CD4-positive, alpha-beta T cell treated with Interleukin-2 at 100 ng/mL for 4 hours (primary cell): ENCODE measurements at places on chromosomes 3 and 15.

DNA sequence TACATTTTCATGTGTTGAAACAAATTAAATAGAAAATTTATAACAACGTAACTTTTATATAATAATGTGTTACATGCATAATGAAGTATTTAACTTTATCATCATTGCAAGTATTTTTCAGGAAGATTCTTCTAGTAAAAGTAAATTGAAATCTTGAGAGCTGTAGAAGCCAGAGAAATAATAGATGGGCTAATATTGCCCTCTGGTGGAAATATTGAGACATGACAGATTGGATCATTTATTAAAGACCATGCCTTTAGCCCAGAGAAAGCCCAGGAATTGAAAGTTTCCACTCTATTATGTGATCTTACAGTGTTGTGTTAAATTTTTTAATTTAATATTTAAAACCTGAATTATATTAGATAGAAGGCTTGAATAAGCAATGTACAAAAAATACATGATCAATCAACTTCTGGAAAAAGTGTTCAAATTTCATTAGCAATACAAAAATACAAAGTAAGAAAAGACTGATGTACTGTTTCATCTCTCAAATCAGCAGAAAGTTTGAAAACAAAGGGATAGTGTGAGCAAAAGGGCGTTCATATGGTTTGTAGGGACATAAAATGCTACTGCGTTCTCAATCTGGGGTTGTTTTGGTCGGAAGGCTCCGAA, 52.7 kb upstream of the SPTSSB start:
- peak; percentile 58 for DNase-seq

DNA sequence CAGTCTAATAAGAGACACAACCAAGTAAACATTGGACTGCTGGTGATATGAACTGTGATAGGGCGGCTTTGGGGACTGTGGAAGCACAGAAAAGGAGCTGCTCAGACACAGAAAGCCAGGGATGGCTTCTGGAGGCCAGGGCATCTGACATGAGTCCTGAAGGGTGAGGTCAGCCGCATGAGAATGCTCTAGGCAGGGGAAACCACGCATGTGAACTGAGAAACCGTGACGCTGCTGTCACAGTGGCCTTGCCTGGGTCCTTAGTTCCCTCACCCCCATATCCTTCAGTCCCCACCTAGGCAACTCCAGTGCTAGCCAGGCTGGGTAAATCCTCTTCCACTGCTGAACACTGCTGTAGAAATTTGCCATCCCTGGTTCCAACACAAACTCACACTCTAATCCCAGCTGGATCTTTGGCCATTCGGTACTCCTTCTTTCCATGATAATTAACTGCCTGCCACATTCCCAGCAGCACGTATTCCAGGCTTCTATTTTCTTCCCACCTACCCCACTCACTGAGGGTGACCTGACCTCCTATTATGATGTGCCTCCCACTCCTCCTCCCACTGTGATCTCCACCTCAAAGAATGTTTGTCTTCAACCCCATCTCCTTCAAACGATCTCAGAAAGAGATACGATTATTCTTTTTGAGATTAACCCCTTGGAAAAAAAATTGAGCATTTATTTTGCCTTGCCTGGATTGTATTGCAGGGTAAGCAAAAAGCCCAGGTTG, 31.4 kb downstream of the CRYGS start:
- no peak for DNase-seq

- no peak for DNase-seq
These were observed 28.5 kb downstream of the ATR start for GRCh38 chr3:142549986-142550385.

DNA sequence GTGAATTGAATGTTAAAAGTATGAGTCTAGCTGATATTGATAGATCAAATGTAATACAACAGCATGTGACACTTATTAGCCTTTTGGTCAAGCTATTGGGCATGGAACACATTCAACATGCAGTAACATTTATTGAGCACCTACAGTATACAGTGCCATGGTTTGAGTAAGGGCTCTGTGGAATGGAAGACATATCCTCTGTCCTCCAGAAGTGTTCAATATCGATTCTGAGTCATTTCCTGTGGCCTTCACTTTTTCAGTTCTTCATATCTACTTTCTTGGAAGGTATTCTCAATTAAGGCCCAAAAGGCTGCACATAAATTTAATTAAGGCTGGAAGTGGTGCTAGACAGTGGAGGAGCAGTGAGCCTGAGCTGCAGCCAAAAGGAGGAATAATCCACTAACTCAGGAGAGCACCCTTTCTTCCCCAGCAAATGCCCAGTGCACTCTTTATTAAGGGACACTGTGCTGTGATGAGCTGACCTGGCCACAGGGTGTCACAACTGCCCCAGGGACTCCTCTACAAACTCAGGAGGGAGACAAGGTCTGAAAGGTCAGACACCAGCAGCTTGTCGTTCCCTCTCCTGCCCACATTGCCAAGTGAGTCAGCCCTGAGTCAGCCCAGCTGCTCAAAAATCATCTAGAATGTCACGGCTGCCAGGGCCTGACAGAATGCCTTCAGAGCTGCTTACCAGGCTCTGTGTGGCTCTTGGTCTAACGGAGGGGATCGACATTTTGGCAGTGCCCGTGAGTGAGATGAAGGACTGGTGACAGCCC, 544.8 kb downstream of the AGBL1 start:
- DNase-seq: peak; percentile 69

DNA sequence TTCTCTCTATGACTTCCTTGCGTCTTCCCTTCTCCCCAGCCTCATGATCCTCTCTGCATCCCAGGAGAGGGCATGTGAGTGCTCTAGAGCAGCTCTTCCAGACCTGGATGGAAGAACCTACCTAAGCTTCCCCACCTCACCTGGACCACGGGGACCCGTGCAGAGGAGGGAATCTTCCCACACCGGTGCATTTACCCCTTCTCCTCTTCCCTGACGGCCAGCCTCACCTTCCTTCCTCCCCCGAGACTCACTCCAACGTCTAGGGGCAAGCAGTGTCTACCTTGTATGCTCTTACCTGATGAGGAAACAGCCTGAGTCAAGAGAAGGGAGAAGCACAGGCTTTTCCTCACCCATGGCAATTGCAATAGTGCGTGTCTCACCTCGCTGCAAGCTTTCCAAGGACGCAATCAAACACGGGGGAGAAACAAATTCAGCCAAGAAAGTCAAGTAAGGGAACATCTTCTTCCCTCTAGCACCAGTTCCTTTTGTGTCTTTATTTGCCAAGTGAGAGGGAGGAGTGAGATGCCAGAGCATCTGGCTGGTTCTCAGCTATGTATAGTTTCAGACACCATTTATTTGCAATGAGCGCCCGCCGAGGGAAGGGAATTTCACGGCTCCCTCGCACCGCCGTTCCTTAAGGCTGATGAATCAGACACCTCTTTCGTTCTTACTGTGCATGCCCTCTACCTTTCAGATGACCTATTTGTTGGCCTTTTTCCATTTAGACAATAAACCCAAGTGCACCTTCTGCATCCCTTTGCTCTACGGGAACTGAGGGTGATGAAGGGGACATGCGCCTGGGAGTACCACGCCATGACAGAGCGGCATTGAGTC, 1.8 kb upstream of the CCR9 start:
- DNase-seq: no peak

DNA sequence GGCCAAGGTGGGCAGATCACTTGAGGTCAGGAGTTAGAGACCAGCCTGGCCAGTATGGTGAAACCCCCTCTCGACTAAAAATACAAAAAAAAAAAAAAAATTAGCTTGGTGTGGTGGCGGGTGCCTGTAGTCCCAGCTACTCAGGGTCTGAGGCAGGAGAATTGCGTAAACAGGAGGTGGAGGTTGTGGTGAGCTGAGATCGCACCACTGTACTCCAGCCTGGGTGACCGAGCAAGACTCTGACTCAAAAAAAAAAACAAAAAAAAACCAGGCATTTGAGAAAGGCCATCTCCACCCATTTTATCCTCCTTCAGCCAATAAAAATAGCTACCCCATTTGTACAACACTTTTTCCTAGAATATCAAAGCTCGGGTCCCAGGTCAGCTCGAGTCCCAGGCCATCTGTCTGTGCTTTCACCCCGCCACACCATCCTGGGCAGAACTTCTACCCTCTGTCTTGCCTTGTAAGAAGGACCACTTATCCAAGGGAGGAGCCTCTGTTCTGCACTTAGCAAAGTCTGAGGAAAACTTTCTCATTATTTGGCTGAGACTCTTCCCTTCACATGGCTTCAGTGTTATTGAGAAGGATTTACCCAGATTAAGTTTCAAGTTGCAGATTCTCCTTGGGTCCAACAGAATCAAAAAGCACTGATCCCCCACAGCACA, 99.1 kb downstream of the MESD start:
- DNase-seq: no peak

- no peak for DNase-seq
These were observed 77.6 kb downstream of the MAGI1 start for GRCh38 chr3:65961128-65961527.

- no peak for DNase-seq
These were observed 543 bp downstream of the ARPIN start for GRCh38 chr15:89912145-89912673.

DNA sequence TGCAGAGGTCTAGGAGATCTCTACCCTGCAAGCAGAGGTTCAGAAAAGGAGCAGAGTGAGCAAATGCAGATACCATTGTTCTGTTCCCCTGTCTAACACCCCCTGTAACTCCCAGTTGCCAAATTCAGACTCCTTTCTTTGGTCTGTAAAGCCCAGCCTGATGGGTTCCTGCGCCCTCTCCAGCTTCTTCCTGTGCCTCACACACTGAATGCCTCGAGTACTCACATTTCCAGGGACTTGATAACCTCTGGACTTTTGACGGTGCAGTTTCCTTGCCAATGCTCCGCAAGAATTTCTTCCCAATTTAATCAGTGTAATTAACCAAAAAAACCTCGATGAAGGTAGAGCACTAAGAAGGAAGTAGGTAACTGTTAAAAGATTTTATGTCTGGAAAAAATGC, 19.3 kb downstream of the PDE8A start:
- DNase-seq: no peak

- DNase-seq: no peak
These were observed 354.4 kb downstream of the TUSC7 start for GRCh38 chr3:117063930-117064329.

GRCh38 chr15:40244961-40245523, 6.2 kb downstream of the PAK6 start:
- no peak for DNase-seq

DNA sequence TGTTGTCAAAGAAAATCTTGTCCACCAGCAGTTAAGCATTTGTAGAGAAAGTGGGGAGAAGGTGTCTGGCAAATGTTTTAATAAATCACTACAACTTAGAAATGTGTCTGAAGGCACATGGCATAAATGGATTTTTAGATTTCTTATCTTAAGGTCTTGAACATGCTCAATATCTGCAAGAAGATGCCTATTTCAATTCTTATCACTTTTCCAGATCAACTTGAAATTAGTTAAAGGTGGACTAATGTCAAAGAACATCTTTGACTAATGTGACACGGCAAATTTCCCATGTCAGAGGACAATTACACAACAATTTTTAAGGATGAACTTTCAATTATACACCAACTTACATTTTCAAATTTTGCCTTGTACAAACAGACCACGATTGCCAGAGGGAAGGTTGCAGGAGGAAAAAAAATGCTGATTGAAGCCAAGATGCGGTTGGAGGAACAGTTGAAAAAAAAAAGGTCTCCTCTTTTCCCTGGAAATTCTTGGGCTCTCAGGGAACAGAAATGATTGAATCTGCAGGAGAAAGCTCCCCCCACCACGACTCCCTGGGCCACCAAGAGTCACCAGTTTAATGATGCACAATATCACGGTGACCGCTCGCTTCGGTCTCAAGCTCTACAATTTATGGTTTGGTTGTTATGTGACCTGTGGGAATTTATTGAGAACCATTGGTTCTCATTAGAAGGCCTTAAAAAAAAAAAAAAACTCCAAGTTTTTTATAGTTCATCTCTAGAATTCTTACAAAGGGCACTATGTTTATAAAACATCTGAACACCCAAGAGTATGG, 507.6 kb upstream of the ADAMTS9 start:
- DNase-seq: no peak

DNA sequence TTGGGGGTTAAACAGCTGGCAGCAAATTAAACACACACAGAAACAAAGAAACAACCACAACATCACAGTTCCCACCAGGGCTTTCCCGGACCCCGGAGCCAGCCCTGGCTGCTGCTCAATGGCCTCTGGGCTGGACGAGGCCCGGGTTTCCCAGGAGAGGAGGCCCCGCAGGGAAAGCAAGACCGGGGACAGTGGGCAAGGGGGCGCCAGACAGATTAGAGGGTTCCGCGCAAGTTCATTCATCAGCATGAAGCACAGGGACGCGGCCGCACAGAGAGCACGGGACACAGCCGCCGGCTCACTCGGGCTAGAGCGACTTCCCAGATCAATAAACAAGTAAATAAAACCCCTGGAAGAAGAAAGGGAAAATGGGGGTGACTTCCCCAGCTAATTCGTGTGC, 66.4 kb upstream of the RPL32 start:
- no peak for DNase-seq

- DNase-seq: no peak
These were observed 69.7 kb downstream of the WDR76 start for GRCh38 chr15:43896543-43896942.

GRCh38 chr15:69375151-69375790, 38.9 kb upstream of the KIF23 start:
- DNase-seq: no peak

DNA sequence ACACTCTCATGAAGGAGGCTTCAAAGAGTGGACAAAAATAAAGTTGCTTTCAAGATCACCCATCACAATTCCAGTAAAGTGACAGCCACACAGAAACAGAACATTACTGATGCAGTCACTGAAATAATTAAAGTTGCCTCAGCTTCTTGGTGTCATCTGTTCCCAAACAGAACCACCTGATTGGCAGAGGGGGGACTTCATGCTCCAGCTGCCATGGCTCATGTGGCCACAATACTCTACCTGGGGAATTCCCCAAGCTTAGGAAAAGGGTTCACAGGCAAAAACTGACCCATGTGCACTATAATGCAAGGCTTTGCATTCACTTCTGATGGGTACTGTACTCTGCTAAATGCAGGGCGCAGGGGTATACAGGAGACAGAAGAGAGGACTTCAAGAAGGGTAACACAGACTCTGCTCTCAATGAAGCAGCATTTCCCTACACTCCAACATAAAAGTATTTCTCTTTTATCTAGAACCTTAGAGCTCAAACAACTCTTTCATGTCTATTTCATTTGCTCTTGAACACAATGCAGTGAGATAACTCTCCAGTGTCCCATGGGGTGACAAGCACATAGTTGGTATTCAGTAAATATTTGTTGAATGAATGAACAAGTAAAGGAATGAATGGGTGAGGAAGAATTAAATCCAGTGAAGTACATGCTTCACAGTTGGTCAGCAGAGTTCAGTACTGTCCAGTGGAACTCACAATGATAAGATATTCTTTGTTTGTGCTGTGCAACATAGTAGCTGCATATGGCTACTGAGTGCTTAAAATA, 8.6 kb upstream of the CTNNB1 start:
- no peak for DNase-seq

- peak; percentile 39 for DNase-seq
These were observed 256.5 kb downstream of the THRB start for GRCh38 chr3:24237971-24238706.

- DNase-seq: no peak
These were observed 19.0 kb upstream of the TRAK1 start for GRCh38 chr3:42071904-42072812.

DNA sequence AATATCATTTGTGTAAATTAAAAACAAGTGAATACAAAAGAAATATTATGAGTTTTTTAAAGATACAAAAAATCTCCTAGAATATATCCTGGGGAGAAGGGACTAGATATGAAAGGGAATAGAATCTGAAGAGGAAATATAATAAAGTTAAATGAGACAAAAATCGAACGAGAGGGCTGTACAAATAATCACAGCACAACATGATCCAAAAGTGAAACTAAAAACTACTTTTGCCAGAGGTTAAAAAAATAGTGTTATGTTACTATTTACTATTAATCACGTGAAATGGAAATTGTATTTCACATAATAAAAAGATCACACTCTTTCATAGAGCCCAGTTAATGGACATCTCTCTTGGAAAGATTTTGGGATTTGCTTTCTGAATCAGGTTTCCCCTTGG, 28.6 kb downstream of the CGGBP1 start:
- DNase-seq: peak; percentile 19
